ENCODE measurements at places on chromosomes 1 and 21.

DNA sequence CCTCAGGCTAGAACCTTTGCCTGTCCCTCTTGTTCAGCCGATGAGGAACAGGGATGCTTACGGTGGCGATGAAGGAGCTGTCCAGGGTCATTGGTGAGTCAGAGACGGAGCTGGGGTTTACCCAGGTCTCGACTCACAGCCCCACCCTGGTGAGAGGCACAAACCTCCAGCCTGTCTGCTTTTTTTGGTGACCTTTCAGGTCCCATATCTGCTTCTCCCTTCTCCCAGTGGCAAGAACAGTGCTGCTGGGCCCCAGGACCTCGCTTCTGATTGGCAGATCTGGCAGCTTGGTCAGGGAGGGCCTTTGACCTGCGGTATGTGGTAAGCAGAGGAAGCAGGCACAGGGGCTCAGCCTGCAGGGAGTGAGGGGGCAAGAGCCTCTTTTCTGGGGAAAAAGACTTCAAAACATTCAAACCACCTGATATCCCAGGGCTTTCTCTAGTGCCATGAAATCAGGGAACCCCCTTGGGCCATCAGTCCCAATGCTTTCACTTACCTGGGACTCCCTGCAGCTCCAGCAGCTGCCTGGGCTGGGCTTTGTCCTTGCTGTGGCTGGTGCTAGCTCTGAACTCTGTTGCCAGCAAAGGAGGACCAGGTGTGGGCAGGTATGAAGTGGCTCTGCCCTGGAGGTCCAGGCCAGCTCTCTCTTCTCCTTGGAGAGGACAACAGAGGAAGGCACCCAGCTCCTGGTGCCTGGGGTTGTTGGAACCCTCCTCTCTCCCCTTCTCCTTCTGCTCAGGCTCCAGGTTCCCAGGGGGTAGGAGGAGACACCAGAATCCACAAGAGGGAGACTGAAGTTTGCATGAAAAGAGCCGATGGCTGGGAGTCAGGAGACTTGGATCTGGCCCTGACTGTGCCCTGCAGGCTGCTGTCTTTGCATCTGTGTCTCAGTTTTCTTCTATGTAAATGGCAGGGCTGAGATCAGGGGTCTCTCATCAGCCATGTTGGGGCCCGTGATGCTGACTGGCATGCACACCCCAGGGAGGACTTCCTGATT is 41.4 kb downstream of the TRIM62 start:
- DNase-seq = no peak

- DNase-seq = no peak
Observed at GRCh38 chr1:57010511-57010910, 44.7 kb upstream of the C8B start.

- no peak for DNase-seq
Observed at GRCh38 chr1:228811712-228812305, 76.5 kb downstream of the RHOU start.

- DNase-seq = no peak
Observed at GRCh38 chr1:71882226-71882625, 400.1 kb downstream of the NEGR1 start.

GRCh38 chr21:43767984-43768867 is 7.9 kb downstream of the CSTB start:
- DNase-seq = no peak

DNA sequence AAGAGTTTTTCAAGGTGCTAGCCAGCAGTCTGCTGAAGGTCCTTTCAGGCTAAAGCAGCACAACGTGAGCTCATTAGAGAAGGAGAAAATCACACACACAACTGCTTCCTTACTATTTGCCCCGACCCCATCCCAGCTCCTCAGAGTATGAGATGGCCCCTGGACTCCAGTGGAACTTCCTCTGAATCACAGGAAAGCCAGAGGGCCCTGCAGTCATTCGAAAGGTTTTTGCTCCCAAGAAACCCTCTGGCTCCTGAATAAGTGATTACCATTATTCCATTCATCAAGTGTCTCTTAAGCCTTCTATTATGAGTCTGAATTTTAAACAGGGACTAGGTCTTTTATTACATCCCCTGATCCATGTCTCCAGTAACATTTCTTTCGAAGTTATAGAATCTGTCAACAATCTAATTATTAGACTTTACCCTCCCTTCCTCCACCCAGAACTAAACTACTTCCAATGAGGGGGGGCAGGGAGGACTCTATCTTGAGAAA is 14.6 kb downstream of the SIPA1L2 start:
- DNase-seq = no peak

DNA sequence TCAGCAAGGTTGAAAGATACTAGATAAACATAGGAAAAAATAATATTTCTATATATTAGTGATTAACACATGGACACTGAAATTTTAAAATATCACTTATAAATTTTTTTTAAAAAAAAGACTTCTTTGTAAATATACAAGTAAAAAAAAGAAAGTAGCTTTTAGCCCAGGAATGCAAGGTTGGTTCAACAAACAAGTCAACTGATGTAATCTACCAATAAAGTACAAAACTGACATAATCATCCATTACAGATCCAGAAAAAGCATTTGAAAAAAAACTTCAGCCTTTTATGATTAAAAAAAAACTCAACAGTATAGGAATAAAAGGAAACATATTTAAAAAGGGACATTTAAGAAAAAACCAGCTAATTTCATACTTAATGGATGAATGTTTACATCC is 48.4 kb downstream of the TRMT1L start:
- DNase-seq = no peak

- DNase-seq = no peak
Observed at GRCh38 chr1:197440715-197441114, 172.7 kb downstream of the CRB1 start.

DNA sequence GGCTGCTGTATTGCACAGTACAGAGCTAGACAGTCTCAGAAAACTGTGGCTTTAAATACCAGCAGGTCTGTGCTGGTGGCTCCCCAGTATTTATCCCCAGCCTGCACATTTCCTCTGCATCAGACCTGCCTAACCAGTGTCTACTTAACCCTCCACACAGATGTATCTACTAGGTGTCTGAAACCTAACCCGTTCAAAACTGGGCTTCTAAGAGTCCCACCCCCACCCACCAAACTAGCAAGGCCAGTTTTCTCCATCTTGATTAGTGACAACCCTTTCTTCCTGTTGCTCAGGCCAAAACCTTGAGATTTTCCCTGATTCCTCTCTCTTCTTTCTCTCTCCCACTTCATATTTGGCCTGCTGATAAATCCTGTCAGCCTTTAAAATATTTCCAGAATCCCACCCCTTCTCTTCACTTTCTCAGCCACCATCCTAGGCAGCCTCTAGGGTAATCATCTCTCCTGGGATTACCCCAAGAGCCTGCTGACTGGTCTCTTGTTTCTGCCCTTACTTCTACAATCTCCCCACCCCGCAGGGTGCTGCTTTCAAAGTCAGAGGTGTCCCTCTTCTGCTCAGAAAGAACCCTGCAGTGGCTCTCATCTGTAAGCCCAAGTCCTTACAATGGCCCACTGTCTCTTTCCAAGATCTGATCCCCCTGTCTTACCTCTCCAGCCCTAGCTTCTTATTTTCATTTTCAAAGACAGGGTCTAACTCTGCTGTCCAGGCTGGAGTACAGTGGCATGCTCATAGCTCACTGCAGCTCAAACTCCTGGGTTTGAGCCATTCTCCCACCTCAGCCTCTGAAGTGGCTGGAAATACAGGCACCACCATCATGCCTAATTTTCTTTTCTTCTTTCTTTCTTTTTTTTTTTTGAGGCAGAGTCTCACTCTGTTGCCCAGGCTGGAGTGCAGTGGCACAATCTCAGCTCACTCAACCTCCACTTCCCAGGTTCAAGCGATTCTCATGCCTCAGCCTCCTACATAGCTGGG is 45.2 kb downstream of the H3-3A start:
- DNase-seq = no peak

DNA sequence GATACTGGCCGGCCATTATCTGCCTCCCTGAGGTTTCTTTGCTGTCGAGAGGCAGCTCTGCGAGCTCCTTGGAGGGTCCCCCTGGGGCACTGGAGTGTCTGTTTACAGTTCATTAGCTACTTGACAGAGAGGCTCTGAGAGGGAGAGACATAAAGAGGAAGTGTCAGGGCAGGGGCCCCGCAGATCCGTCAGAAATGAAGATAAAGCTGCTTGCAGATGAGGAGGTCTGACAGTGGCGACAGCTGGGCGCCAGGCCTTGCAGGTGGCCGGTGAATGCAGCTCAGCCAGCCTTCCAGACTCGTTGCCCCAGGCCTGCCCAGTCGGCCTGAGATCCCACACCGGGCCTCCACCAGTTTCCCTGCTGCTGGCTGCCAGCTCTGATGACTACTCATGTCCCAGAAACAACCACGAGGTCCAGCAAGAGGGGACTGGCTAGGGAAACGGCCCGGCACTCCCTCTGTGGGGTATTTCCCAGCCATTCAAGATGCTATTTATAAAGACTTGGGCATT is 84.7 kb downstream of the DISP3 start:
- peak; percentile 20 for DNase-seq

GRCh38 chr1:178541379-178541778 is 28.5 kb downstream of the TEX35 start:
- DNase-seq = no peak

GRCh38 chr1:30571380-30571779 is 152.0 kb downstream of the MATN1 start:
- no peak for DNase-seq

DNA sequence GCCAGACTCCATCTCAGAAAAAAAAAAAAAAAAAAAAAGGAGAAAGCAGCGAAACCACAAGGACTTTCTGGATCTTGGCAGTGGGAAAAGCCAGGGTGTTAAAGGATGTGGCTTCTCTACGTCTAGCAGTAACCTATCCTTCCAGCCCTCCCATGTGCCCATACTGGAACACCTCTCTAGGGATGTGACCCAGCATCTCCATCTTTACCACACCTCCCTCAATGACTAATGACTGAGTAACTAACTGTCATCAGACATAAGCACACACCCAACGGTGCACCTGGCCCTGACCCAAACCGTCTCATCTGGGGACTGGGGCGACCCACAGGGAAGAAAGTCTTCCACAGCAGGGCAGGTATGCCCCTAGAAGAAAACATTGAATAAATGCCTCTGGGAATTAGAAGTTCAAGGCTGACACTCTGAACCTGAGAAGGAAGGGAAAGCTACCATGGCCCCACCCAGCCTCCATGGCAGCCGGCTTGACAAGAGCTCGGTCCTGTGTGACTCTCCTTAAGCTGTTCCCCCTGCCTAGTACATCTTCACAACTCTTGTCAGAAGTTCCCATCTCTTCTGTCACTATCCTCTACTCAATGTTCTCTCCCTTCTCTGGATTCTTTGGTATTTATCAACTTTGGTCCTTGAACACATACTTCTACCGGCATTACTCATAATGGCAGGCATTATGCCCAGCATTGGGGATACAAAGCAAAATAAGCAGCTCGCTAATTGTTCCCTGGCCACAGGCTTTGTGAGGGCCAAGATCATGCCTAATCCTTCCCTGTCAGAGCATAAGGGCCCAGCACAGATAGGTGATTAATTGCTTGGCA is 14.8 kb upstream of the PAQR6 start:
- DNase-seq = no peak

- peak; percentile 78 for DNase-seq
Observed at GRCh38 chr1:117754061-117754969, 148.5 kb downstream of the TENT5C start.

- DNase-seq = no peak
Observed at GRCh38 chr1:56370513-56370912, 208.8 kb downstream of the PLPP3 start.

GRCh38 chr1:244322791-244323521 is 128.8 kb downstream of the ADSS2 start:
- no peak for DNase-seq

- DNase-seq = no peak
Observed at GRCh38 chr1:228940926-228941325, 205.6 kb downstream of the RHOU start.

GRCh38 chr1:101025283-101025656 is 314 bp downstream of the DPH5 start:
- DNase-seq = peak; percentile 41

DNA sequence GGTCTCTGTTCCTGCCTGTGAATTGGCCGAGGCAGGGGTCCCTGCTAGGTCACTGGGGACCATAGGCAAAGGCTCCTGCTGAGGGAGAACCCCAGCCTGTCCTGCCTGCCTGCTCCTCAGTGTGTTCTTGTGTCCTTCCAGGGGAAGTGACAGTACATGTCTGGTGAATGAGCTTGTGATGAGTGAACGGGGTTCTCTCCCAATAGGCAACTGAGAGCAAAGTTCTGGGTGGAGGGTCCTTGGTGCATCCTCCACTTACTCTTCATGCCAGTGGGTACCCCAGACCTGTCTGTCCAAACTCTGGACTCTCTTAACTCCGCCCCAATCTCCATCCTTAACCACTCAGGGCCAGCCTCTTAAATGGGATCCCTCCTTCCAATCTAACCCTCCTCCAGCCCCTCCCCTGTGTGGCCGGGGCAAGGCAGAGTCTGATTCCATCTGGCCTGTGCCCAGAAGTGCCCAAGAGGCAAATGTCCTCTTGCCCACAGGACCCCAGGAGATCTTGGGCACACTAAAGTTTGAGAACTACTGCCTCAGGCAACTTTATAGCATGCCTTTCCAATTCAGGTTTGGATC is 2.0 kb downstream of the XKR8 start:
- DNase-seq = no peak

DNA sequence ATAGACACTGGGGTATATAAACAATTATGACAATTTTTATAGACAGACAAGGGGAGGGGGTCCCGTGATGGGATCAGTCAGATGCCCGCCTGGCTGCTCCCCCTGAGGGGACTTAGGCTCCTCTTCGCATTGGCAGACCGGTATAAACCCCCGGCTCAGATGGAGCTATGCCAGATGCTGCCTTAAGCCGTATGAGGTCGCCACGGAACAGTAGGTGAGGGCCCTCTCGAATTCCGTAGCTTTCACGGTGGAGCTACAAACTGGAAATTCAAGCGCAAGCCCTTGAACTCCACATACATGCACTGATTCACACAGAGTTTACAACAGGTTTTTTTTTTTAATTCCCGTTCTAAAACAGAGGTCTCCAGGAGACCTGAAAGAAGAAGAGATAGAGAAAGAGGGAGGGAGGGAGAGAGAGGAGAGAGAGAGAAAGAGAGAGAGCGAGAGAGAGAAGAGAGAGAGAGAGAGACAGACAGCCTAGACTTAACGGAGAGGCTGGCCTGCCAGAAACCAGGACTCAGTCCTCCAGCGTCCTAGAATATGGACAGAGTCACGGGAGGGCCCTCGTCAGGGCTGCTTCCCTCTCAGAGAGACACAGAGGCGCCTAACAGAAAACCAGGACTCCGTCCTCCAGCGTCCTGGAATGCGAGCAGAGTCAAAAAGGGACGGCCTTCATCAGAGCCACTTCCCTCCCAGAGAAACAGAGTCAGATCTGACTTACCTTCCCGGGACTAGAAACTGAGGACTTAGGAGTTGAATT is 24.4 kb upstream of the TMEM54 start:
- no peak for DNase-seq

GRCh38 chr1:179167418-179167777 is 62.1 kb downstream of the ABL2 start:
- DNase-seq = no peak

- no peak for DNase-seq
Observed at GRCh38 chr1:24406788-24407187, 6.8 kb downstream of the STPG1 start.

- peak; percentile 71 for DNase-seq
Observed at GRCh38 chr1:67053535-67053784, 488 bp downstream of the SLC35D1 start.

Measured in HEK293T (cell line).